ENCODE measurements at places on chromosomes 6 and 20. TPM values are rescaled to one million over a fixed set of nuclear protein-coding genes. Genes with fewer than 3 reads are reported as not detected.

GRCh38 chr6:44074439-44074812 is 52.8 kb downstream of the MRPL14 start:
- H3K27ac ChIP-seq = no peak overlapping the region
- peaks cover 14% of the 10 kb centered on the region for H3K27me3 ChIP-seq

DNA sequence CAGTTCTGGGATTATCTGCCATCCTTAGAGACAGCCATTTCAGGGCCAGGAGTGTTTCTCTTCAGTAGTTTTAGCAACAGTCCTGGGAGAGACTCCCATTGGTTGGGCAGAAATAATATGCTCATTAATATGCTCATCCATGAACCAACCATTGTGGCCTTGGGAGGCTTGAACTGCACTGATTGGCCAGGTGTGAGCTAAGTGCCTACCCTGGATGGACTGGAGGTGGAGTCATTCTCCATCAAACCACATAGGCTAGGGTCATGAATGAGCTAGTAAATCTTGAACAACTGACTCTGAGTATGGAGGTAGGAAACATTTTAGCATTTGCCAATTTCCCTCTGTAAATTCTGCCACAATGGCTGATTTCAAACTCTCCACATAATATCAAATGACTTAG is 70.2 kb upstream of the ZFP64 start:
- no peak overlapping the region for H3K4me3 ChIP-seq
- peaks cover 10% of the 10 kb centered on the region for H3K27me3 ChIP-seq
- no peak overlapping the region for H3K27ac ChIP-seq
- no peak for DNase-seq

- H3K27ac ChIP-seq = no peak overlapping the region
- H3K36me3 ChIP-seq = no peaks in the 10 kb centered on the region
- no peak for DNase-seq
- peaks cover 40% of the 10 kb centered on the region for H3K4me1 ChIP-seq
- H3K27me3 ChIP-seq = no peaks in the 10 kb centered on the region
These were observed 5.2 kb upstream of the C20orf203 start for GRCh38 chr20:32678948-32679347.

GRCh38 chr6:97160280-97160679 is 122.7 kb downstream of the MMS22L start:
- H3K27me3 ChIP-seq = no peaks in the 10 kb centered on the region
- DNase-seq = no peak
- H3K27ac ChIP-seq = no peak overlapping the region
- H3K4me3 ChIP-seq = no peak overlapping the region
- H3K36me3 ChIP-seq = peaks cover 67% of the 10 kb centered on the region

- H3K27me3 ChIP-seq = no peaks in the 10 kb centered on the region
- peaks cover 23% of the 10 kb centered on the region for H3K4me1 ChIP-seq
- peaks cover 32% of the 10 kb centered on the region for H3K36me3 ChIP-seq
These were observed 88.6 kb downstream of the LIN28B start for GRCh38 chr6:105045526-105045925.

RIMS4 gene
- total RNA-seq = 4.1 TPM

C20orf202 gene
- total RNA-seq = 0.18 TPM

ZC2HC1B gene
- not detected for total RNA-seq

All from neural crest cell (in vitro differentiated cells).